Glutamatergic neuron (in vitro differentiated cells): ENCODE measurements at places on chromosomes 5 and 9. TPM values are rescaled to one million over a fixed set of nuclear protein-coding genes. Genes with fewer than 3 reads are reported as not detected.
A peak's percentile ranks its signal among the peaks of the same experiment; 100 is the strongest.

GRCh38 chr9:97853056-97853843, at the start of gene FOXE1:
Gene FOXE1 (plus strand): TSS chr9:97853226. CDS start chr9:97853915, 689 bp downstream.
- peaks cover 2% of the 10 kb centered on the region for H3K4me1 ChIP-seq
- H3K36me3 ChIP-seq, result no peaks in the 10 kb centered on the region
- peaks cover 41% of the 10 kb centered on the region for H3K27me3 ChIP-seq
- H3K4me3 ChIP-seq, result peak within 1 kb of the TSS; percentile 92
- no peak within 1 kb of the TSS for H3K27ac ChIP-seq
- peak; percentile 26 for DNase-seq

DNA sequence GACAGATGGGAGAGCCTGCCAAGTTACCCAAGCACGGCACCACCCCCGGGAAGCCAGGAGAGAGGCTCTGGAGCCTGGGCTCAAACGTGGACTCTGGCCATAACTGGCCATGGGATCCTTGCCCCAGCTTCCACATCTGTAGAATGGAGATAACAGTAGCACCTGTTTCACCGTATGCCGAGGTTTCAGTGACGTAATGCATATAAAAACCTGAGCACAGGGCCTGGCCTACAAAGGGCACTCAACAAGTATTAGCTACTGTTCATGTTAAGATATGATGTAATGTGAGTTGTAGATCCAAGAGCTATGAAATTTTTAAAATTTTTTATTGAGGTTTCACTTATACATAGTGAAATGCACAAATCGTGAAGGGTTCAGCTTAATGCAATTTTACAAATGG, 82.2 kb upstream of the BARHL1 start:
- no peaks in the 10 kb centered on the region for H3K4me1 ChIP-seq
- H3K27ac ChIP-seq, result no peak overlapping the region
- H3K36me3 ChIP-seq, result no peaks in the 10 kb centered on the region
- H3K27me3 ChIP-seq, result peaks cover 5% of the 10 kb centered on the region

DNA sequence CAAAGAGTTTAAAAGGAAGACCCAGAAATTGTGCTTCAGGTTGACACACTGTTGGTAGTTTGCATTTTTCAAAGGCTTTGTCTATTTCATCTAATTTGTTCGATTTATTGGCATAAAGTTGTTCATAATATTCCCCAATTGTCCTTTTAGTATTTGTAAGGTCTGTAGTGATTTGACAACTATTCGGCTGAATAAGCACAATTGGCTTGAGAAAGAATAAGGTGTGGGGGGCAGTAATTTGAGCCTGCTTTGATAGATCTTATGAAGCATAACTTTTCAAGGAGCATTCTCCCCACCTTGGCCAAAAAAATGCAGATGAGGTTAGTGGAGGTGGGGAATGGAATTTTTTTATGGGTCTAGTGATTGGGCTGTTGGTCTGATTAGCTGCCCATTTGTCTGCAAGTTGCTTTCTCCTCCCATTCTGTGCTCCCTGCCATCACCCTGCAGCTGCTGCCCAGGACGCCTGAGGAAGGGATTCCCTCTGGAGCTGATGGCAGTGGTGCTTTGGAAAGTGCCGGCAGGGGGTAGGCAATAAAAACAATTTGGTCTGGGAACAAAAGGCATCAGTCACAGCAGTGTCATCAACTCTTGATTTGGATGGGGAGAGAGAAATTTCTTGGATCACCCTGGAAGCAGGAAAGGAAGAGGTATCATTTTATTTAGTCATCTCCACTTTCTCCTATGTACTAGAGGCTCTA, 26.6 kb downstream of the WNT8A start:
- H3K27me3 ChIP-seq, result no peaks in the 10 kb centered on the region
- no peak overlapping the region for H3K27ac ChIP-seq
- peak; percentile 28 for DNase-seq
- H3K36me3 ChIP-seq, result no peaks in the 10 kb centered on the region
- no peaks in the 10 kb centered on the region for H3K4me1 ChIP-seq
- H3K4me3 ChIP-seq, result no peak overlapping the region

GRCh38 chr5:135713161-135713915, 121.1 kb upstream of the SLC25A48 start:
- no peak overlapping the region for H3K4me3 ChIP-seq
- no peak for DNase-seq
- no peaks in the 10 kb centered on the region for H3K27me3 ChIP-seq

SHC3 gene
- total RNA-seq, result 0.83 TPM

GRCh38 chr5:998246-999031, 10.2 kb upstream of the NKD2 start:
- DNase-seq, result no peak
- H3K4me3 ChIP-seq, result no peak overlapping the region
- H3K27ac ChIP-seq, result no peak overlapping the region
- H3K27me3 ChIP-seq, result peaks cover 7% of the 10 kb centered on the region
- H3K4me1 ChIP-seq, result peaks cover 16% of the 10 kb centered on the region
- H3K36me3 ChIP-seq, result no peaks in the 10 kb centered on the region
